H4 (cell line): ENCODE measurements at places on chromosomes 6 and 20. TPM values are rescaled to one million over a fixed set of nuclear protein-coding genes. Genes with fewer than 3 reads are reported as not detected.

DNA sequence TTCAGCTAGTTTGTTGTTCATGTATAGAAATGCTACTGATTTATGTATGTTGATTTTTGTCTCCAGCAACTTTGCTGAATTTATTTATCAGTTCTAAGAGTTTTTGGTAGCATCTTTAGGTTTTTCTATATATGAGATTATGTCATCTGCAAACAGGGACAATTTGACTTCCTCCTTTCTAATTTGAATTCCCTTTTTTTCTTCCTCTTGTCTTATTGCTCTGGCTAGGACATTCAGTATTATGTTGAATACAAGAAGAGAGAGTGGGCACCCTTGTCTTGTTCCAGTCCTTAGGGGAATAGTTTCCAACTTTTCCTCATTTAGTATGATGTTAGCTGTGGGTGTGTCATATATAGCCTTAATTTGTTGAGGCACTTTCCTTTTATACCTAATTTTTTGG, 58.2 kb downstream of the CDH26 start:
- no peak for DNase-seq

- DNase-seq: peak; percentile 23
Measured at GRCh38 chr20:46681032-46681854, 8.0 kb downstream of the TP53RK start.

- DNase-seq: no peak
Measured at GRCh38 chr6:12962529-12962928, 246.0 kb downstream of the PHACTR1 start.

GRCh38 chr6:21180155-21180554, 413.4 kb upstream of the SOX4 start:
- DNase-seq: no peak

DNA sequence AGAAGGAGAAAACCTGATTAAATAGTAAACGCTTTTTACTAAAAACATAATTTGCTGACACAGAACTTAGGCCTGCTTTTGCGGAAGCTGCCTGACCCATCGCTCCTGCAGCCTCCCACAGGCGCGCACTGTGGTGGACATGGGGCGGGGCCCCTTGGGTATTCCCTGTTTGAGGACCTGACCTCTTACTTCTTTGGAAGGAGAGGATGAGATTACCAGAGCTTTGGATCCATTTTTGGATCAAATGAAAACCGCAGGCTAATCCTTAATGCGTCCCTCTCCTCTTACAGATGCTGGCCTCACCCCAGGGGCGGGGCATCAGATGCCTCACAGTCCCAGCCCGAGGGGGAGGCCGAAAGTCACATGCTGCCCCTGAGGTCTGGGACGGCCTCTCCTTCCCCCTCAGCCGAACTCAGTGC, 151.0 kb downstream of the SCML4 start:
- DNase-seq: peak; percentile 16

DNA sequence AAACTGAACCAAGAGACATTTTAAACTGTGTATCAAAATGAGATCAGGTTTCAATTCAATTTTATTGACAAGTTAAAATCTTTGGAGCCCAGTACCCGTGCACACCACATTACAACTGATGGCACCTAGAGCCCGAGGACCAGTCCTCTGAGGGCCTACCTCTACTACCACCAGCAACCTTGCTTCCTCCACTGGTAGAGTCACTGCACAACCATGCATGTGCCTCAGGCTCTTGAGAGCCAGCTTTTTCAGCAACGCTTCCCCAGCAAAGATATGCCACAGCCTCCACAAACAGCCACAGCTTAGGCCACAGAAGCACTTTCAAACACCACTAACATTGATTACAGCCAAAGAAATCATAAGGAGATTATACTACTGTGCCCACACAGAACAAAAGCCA, 328.6 kb upstream of the RNF217 start:
- no peak for DNase-seq

- no peak for DNase-seq
Measured at GRCh38 chr6:92822222-92822621, 597.1 kb downstream of the EPHA7 start.

GRCh38 chr20:37980383-37980782, 52.9 kb downstream of the TTI1 start:
- DNase-seq: no peak

DNA sequence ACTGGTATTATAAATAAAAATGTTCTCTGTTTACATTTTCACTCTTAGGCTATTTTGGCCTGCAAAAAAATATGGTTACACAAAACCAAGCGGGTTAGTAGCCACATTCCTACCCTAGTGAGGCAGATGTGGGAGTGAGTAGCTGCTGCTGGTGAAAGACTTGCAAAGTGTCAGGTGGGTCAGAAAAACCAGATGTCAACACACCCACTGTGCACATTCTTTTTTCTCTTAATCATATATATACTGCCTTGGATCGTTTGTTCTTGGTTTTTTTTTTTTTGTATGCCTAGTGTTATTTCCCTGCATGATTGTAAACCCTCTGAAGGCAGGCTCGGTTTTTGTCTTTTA, 68.0 kb upstream of the TFB1M start:
- no peak for DNase-seq

DNA sequence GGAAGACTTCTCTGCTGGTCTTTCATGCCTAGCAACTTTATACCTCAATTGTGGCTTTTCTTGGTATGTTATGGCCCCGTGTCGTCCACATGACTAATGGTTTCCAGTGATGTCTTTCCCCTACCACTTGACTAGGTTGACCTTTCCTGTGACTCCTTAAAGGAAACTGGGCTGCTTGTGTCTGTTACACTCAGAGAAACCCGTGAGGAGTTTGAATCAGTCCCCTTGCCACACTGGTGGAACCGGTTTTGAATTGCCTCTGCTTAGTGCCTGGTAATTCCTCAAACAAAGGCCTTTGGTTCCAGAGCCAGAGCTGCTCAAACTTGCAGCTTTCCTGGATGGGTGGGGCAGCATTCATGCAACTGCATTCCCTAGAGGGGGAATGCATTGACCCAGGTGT, 21.9 kb downstream of the ECT2L start:
- DNase-seq: peak; percentile 53

GRCh38 chr6:20119485-20119884, 92.8 kb downstream of the MBOAT1 start:
- no peak for DNase-seq

GRCh38 chr6:102066301-102066700, 672.8 kb downstream of the GRIK2 start:
- DNase-seq: no peak

GRCh38 chr20:4141291-4142240, 126.2 kb upstream of the RNF24 start:
- no peak for DNase-seq

GRCh38 chr20:48186915-48187314, 401.6 kb upstream of the SULF2 start:
- DNase-seq: no peak

DNA sequence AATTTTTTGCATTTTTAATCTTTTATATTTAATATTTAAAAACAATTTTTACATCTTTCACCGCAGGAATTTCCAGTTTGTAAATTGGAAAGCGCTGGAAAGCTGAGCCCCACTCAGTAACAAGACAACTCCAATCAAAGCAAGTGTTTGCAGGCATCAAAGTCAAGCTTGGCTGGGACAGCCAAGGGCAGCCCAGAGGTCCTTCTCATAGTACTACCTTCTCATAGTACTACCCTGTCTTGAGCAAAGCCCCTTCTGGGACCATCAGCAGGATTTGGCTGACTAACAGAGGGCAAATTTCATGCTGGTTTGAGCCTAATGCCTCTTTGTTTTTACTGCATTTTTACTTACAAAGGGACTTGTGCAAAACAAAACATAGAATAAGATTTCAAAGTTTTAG, 228.3 kb downstream of the SIM1 start:
- no peak for DNase-seq

GRCh38 chr6:110756817-110757216, 58.5 kb downstream of the CDK19 start:
- DNase-seq: no peak

DNA sequence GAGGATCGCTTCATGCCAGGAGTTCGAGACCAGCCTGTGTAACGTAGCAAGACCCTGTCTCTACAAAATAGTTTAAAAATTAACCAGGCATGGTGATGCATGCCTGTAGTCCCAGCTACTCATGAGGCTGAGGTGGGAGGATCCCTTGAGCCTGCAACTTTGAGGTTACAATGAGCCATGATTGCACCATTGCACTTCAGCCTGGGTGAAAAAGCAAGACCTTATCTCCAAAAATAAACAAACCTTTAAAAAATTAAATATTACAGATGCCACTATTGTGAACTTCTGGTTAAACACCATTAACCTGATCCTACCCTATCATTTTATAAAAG, 116.8 kb downstream of the ARHGAP18 start:
- DNase-seq: peak; percentile 27

DNA sequence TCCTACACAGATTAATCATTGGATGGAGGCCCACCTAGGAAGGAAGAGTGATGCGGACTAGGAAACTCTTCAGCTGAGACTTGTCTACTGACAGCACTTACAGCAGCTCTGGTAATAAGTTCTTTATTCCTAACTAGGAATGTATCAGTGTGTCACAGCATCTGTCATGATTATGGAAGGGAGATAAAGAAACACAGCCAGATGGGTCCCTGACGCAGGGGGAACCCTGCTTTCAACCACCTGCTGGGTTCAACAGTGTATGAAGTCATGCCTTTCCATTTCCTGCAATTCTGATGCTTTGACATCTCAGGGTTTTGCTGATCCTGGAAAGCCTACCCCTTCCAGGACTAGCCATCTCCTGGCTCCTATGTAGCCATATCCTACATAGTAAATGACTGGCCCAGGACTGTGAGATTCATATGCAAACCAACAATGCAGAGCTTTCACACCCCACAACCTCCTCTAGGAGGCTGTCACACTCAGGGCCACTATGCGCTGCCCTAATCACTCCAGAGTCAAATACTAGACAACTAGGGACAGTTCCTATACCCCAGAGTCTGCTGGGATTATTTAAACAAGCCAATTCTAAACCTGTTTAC, 29.0 kb upstream of the MANEA start:
- no peak for DNase-seq

DNA sequence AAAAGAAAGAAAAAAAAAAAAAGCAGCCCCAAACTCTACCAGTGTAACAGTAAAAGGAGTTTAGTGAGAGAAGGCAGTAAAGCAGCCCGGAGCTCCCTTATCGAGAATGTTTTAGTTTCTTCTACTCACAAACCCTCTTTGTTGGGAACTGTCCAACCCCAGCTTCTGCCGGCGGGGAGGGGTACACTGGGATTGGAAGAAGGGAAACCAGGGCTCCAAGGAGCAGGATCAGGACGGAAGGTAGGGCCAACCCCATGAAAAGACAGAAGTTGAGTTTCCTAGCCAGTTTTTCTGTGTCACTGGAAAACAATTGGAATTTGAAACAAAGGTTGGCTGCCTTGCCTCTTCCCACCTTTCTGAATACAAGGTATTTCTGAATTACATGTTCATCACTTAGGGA, 66.0 kb downstream of the KIZ start:
- DNase-seq: no peak

Gene CHMP4B
- total RNA-seq: 25.7 and 36.2 TPM in 2 replicates

Gene EPHA7
- 1.7 and 5.6 TPM in 2 replicates for total RNA-seq

Gene FNDC1
- total RNA-seq: 0.04 and 0.31 TPM in 2 replicates

Gene TENT5A
- total RNA-seq: 16.4 and 19.3 TPM in 2 replicates

Gene NFATC2
- 0.08 and 0.23 TPM in 2 replicates for total RNA-seq

Gene C4B
- 6.5 and 10.9 TPM in 2 replicates for total RNA-seq

Gene LHFPL5
- not detected in 2 replicates for total RNA-seq

Gene FAM83C
- total RNA-seq: not detected in 2 replicates

Gene HLA-DRB1
- total RNA-seq: 0.95 and 1.4 TPM in 2 replicates
